Inflammatory macrophage treated with lipopolysaccharide for 4 hours (primary cell): ENCODE measurements at places on chromosomes 7 and 10.

DNA sequence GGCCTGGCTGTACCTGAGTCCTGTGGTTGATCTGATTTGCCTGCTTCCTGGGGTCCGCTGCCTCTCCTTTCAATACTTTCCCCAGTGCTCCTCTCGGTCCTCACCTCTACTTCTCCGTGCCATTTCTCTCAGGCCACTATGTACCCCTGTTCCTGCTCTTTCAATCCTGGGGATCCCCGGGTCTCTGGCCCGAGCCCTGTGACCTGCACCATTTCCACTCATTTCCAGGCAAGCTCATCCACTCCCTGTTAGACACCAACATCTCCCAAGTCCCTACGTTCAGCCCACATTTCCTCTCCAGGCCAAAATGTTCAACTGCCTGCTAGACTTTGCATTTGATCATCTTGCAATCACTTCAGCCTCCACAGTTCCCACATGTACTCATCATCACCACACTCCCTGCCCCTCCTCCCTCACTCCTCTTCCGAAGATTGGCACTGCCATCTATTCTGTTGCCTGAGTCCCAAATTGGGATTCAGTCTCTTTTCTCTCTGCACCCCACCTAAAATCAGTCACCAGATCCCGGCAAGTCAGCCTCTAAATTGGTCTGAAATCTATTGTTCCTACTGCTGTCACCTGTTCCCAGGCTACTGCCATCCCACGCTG, 34.4 kb upstream of the ZMIZ1 start:
- DNase-seq: no peak

GRCh38 chr10:5419466-5420094, 7.2 kb downstream of the NET1 start:
- DNase-seq: no peak

- DNase-seq: peak; percentile 8
Measured at GRCh38 chr7:117871778-117872538, 1.3 kb downstream of the CTTNBP2 start.

DNA sequence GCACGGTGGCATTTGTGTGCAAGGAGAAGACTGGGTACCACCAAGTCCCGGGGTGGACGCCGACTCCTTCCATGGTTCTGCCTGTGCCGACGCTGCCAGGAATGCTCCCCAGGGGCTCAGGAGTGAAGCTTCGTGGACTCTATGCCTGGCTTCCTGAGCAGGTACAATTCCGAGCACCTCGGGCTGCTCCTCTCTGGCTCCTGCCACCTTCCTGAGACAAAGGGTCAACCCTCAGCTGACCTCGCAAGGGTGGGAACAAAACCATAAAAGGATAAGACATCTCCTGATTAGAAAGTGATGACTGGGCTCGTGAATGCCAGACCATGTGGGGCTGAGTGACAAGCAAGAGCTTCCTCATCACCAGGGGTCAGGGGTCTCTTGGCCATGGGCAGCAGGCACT, 31.8 kb downstream of the CALML3 start:
- no peak for DNase-seq

DNA sequence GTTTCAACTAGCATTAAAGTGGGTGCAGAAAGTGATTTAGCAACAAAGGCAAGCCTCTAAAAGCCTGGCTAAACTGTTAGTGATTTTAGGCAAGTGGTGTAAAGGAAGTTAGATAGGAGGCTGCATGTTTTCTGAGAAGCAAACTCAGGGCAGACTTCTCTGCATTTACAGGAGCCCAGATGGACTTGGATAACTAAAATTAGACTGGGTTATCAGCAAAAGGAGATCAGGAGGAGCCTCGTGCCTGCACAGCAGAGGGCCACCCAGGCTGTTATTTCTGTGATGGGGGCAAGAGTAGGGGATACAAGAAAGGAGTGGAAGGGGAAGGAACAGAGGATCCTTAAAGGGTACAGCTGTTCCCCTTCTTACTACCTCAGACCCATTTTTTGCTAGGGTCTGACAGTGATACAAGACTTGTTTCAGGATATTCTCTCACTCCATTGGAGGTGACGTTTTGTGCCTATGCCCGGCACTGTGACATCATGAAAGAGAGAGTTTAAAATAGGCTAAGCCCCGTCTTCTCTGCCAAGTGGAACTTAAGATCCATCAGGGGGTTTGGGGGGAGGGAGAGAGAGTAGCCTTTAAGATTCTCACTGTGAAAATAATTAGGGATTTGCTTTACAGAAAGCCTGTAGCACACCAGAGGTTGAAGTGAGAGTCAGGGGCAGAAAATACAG, 49.6 kb upstream of the PDCD4 start:
- DNase-seq: no peak

DNA sequence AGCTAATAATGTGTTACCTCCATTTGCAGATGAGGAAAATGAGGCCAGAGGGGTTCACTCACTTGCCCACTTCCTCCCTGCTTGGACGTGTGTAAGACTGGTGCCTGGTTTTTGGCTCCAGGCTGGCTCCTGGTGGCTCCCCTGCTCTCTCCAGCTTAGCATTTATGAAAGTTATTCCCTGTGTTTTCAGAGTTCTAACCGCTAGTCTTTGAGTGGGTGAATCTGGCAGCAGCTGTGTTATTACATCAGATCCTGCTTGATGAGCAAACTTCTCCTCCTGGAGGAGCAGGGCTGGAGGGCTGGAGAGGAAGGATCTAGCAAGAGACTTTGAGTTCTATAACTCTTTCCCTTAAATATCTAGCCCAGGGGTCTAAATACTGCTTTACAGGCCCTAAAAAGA, 80.9 kb upstream of the AGBL3 start:
- DNase-seq: peak; percentile 58

DNA sequence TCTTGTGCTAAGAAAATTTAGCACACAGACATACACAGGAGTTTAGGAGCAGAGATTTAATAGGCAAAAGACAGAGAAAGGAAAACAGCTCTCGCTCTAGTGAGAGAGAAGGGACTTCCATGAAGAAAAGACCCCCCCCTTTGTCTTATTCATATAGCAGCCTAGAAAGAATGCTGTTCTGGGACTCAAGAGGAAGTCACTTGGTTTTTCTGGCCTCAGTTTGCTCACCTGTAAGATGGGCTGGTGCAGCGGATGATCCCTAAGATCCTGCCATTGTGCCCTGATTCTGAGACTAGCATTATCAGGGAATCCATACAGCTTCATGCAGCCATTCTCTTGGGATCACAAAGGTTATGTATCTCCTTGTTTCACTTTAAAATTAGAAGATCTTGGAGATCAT, 42.7 kb downstream of the LYZL2 start:
- no peak for DNase-seq

GRCh38 chr10:93058139-93058538, 2.5 kb upstream of the CYP26C1 start:
- DNase-seq: no peak

DNA sequence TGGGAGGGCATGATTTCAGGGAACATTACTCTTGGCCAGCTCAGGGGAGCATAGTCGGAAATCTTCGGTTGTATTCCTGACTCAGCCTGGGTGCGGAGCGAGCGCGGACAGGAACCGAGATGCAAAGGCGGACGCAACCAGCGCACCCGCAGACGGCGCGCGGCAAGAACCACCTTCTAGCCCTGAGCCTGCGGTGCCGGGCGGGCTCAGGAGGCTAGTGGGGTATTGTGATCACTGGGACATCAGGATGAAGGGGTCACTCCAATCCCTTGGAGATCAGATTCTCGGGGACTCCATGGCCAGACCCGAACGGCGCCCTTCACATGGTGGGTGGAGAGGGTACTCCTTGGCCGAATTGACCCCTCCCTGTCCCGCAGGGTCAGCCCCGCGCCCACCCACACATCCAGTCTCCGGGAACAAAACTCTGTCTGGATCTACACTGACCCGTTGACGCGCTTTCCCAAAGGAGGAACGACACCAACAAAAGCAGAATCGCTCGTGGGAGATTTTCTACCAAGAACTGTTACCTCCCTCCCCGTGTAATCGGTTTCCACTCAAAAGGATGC, 730.5 kb downstream of the ZWINT start:
- no peak for DNase-seq

- DNase-seq: no peak
Measured at GRCh38 chr7:158261362-158262235, 326.0 kb downstream of the PTPRN2 start.

DNA sequence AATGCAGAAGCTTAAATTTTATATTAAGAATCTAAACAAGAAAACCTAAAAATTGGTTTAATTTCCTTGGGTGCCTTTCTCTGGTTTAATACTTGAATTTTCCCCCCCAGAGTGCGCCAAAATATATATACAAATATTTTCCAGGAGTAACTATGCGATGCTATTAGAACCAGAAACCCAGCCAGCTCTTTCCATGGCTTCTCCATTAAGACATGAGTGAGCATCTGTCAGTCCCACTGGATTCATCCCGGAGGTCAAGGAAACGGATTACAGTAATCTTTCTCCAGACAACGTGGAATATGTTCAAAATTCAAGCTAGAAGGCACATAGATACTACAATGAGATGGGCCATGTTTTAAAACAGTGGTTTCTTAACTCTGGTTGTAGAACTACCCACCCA, 148.8 kb downstream of the TAX1BP1 start:
- DNase-seq: no peak

- no peak for DNase-seq
Measured at GRCh38 chr7:114997487-114998404, 75.9 kb downstream of the MDFIC start.

GRCh38 chr7:70789481-70790214, 342.3 kb upstream of the GALNT17 start:
- DNase-seq: no peak

DNA sequence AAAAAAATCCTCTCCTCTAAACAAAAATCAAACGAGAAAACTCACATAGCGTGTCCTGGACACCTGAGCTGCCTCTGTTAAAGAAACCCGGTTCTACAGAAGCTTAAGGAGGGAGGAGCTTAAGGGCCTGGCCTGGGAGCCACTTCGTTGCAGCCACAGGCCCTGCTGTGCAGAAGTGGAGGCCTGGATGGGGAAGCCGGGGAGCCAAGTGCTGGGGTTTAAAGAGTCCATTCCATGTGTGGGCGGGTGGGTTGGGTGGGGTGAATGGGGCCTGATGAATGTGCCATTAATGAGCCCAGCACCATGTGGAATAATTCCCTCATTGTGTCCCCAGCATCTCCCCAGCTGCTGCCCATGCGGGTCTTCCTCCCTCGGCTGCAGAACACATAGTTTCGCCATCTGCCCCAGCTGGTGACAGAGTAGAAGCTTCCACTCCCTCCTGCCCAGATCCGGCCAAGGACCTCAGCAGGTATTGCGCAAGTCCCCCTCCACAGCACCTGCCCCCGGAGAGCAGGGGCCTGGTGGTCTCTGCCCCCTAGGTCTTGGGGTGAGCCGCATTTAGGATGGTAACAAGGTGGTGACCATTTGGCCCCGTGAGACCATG, 127.8 kb upstream of the BTBD16 start:
- DNase-seq: no peak

DNA sequence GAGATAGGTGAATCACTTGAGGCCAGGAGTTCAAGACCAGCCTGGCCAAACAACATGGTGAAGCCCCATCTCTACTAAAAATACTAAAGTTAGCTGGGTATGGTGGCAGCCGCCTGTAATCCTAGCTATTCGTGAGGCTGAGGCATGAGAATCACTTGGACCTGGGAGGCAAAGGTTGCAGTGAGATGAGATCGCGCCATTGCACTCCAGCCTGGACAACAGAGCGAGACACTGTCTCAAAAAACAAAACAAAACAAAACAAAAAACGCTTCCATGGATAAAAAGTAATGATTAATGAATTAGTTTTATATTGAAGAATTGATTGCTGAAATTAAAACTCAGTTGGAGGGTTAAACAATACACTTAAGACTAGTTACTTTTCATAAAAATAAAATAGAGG, 32.3 kb downstream of the KLHDC10 start:
- DNase-seq: no peak

DNA sequence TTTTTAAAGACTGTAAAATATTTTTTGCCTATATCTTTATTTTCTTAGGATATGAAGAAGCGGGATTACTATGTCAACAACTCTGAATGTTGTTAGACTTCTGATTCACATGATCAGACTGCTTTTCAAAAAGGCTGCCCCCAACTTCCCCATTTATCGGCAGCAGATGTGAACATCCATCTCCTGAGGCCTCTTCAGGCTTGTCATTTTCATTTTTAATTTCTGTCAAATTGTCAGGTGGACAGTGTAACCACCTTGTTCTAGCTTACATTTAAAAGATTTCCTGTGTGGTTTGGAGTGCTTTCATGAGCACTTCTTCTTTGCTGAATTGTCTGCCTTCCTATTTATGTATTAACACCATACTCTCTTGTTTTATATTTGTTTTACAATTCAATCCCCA, 78.8 kb upstream of the GSDME start:
- peak; percentile 71 for DNase-seq

DNA sequence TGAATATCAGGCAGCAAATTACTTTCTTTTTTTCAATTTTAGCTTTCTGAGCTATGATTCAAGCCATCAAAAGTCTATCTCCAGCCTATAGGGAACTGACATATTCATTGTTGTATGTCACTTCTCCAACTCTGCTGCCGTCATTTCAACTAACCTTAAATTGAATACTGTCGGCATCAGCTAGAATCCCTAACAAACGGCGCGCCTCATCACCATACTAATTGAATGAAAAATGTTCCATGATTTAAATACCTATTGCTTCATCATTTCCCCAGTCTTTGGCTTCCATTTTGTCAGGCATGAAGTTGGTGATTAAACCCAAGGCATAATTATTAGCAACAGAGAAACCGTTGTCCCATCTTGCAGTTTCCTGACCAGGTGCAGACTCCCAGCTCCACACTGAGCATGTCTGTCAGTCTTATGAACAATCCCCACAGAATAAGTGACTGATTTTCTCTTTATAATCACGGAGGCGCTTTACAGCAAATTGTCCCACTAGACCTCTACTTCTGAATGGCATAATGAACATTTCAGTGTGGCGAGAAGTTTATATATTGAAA, 83.5 kb upstream of the NPY start:
- no peak for DNase-seq

DNA sequence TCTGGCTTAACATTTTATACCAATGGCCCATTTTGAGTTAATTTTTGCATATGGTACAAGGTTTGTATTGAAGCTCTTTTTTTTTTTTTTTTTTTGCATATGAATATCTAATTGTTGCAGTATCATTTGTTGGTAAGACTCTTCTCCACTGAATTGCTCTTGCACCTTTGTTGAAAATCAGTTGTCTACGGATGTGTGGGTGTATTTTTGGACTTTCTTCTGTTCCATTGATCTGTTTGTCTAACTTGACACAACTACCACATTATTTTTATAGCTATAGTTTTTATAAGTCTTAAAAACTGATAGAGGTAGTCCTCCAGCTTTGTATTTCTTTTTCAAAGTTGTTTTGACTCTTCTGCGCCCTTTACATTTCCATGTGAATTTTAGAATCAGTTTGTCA, 53.9 kb downstream of the AHCYL2 start:
- no peak for DNase-seq
